ENCODE measurements at places on chromosomes 13 and 19.
A peak's percentile ranks its signal among the peaks of the same experiment; 100 is the strongest.

DNA sequence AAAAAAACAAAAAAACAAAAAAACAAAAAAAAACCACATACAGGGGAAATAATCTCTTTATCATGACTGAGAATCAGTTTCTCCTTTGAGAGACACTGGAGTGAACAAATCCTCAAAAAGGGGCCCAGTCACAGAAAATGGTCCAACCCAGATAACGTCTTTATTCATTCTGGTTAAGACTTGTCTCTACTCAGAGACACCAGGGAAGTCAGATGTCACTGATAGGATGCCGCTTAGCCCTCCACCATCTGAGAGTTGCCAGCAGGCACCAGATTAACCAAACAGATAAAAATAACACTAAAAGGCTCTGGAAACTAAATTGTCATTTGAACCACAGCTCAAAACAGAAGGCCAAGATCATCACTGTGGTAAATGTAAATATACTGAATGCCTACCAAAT is 1163.4 kb upstream of the ATXN8OS start:
- DNase-seq, result no peak

DNA sequence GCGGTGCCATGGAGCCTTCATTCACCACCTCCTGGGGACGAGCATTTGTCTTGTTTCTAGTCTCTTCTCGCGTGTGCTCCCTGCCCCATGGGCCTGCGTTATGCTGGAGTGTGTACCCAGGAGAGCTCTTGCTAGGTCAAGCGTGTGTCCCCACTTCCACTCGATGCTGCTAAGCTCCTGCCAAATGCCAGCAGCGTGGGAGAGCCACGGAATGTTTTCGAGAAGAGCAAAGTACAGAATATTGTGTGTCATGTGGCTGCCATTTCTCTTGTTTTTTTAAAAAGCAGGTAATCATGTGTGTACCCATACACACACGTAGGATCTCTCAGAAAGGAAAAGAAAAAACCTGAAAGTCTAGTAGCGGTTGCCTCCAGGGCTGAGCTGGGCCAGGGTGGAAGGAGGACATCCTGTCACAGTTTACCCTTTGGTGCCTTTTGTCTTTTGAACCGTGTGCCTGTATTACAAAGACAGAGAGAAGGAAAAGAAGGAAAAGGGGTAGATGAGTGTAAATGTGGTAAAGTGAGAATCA is 28.6 kb downstream of the PAK4 start:
- DNase-seq, result no peak

DNA sequence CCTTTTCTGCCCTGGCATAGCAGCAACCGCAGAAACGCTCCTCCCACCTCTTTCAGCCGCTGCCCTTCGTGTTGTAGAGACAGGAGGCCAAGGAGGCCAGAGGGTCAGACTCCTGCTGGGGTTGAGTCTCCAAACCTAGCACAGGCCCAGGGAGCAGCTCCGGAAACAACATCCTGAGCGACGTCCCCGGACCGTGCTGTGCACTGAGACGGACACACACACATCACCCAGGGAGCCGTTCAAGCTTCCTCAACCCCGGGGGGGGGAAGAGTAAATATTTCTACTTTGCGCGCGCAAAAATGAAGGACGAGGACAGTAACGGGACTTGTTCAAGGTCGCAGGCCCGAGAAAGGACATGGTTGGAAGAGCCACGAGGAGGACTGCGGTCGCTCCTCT is 657 bp downstream of the ZNF550 start:
- peak; percentile 18 for DNase-seq

GRCh38 chr19:50242581-50242980 is 39.2 kb downstream of the MYH14 start:
- no peak for DNase-seq

GRCh38 chr13:93304868-93305613 is 78.4 kb downstream of the GPC6 start:
- DNase-seq, result no peak

GRCh38 chr13:112052213-112052612 is 14.7 kb upstream of the SOX1 start:
- no peak for DNase-seq

DNA sequence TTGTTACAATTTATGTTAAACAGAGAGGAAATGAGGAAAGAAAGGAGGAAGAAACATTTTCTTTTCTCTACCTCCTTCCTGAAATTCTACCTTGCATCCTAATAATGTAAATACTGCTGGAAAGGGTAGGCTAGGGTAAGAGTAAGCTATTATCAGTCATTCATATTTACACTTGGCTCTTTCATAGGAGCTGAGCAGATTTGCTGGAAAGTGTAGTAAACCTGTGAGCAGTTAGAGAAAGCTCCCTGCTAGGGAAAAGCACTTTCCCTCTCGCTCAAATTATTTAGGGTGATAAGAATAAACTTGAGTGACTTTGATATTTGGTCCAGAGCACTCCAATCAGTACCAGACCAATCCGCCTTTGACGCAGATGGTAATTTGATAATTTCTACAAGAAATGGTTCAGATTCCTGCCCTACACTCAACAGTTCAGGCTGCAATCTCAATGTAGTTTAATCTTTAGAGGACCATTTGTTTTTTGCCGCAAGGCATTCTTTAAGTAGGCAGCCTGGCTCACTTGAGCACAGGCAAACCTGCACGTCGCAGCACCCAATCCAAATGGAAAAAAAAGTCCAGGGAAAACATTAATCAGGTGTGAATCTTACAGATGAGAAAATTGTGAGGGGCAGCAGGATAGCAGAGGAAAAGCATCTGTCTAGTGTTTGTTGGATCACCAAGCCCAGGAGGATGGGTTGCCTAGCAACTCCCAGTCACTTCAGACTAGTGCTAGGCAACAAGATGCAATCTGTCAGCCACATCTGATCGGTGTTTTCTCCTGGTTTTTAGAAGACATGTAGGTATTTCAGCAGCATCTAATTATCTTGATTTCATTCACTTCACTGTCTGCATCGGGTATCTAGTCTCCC is 68.6 kb upstream of the KL start:
- DNase-seq, result no peak

DNA sequence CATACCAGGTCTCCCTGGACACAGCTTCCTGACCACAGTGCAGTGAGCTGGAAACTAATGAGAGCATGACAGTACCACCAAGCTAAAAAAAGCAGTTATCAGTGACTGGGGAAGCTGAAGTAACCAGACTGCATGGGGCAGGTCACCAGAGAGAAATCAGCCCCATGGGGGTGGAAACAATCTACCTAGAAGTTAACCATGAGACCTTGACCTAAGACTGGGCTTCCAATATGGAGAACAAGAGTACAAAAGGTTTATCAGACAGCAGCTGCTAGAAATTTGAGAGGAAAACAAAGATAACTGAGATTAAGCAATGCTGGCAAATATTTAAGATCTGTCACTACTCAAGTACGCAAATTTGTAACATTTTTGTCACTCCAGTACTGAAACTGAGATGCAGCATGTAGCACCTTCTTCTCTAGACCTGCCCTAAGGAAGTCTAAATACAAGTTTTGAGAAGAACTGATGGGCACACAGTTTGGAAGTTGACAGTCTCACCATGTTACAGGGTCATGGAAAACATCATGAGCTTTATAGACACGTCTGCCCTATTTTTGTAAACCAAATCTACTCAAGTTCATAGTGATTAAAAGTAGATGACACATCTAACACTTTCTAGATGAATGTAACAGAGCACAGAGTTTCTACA is 2641.8 kb upstream of the PCDH20 start:
- no peak for DNase-seq

DNA sequence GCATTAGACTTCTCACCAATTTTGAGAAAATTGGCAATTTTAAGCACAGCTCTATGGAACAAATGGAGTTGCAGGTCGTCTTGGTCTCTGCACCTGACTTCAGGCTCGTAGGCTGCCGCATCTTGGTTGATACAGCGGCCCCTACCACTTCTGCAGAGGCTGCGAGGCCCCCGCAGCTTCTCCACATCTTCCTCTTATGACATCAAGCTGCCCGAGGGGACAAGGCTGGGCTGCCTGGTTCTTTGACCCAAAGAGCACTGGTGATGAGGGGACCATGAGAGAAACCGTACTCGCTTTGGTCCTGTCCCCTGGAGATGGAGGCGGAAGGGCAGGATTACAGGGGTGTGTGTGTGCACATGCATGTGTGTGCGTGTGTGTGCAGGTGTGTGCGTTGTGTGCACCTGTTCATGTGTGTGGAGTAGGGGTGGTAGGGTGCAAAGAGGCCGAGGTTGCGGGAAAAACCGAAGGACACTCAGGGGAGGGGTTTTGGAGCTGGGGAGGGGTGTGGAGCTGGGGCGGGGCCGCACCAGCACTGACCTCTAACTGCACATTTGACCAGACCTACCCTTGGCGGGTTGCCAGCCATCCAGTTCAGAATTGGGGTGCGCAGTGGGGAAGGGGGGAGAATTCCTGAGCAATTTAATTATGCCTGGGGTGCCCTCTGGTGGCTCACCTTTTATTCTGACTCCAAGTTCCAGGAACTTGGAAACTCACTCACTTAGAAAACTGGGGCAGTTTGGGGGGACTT is 65.1 kb upstream of the ARHGEF7 start:
- DNase-seq, result peak; percentile 47

- DNase-seq, result no peak
These were observed 15.9 kb upstream of the DNAJC3 start for GRCh38 chr13:95660981-95661581.

DNA sequence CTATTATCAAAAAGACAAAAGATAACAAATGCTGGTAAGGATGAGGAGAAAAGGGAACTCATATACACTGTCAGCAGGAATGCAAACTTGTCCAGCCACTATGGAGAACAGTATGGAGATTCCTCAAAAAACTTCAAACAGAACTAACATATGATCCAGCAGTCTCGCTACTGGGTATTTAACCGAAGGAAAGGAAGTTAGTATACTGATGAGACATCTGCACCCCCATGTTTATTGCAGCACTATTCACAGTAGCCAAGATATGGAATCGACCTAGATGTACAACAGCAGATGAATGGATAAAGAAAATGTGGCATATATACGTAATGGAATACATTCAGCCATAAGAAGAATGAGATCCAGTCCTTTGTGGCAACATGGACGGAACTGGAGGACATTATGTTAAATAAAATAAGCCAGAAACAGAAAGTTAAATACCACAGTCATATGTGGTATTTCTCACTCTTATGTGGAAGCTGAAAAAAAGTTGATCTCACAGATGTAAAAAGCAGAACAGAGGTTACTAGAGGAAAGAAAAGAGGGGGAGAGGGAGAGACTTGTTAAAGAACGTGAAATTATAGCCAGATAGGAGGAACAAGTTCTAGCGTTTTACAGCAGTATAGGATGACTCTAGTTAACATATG is 83.2 kb downstream of the RUBCNL start:
- no peak for DNase-seq

- no peak for DNase-seq
These were observed 9.3 kb upstream of the HIF3A start for GRCh38 chr19:46287585-46287984.

DNA sequence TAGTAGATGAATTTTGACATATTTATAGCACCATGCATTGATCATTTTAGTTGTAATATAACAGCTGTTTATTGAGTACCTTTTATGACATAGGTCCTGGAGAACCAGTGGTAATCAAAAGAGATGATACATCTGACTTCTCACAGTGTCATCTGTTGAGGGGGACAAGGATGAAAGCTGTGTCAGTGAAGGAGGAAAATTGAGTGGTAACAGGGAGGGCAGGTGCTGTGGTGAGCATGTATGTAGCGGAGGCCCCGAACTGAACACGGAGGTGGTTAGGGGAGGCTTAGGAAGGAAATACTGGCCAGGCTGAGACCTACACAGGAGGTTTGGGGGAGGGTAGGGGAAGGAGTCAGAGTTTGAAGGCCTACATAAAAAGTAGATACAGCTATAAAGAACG is 199.7 kb downstream of the GGACT start:
- DNase-seq, result no peak

GRCh38 chr19:6246174-6247006 is 33.4 kb downstream of the MLLT1 start:
- DNase-seq, result no peak

DNA sequence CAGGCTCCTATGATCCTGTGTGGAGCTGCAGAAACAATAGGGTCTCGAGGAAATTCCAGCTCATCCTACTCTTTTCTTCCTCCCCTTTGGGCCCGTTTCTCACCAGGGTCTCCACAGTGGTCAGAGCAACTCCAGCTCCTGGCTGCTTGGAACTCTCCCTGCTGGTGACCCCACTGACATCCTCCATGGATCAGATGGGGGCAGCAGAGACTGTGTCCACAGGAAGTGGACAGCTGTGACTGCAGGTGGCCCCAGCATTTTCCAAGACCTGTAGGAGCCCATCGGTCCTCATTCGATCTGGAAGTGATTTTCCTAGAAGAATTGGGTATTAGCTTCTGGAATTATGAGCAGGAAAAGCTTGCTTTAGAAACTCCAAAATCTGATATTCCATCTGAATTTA is 208.5 kb downstream of the ZNF536 start:
- DNase-seq, result no peak

DNA sequence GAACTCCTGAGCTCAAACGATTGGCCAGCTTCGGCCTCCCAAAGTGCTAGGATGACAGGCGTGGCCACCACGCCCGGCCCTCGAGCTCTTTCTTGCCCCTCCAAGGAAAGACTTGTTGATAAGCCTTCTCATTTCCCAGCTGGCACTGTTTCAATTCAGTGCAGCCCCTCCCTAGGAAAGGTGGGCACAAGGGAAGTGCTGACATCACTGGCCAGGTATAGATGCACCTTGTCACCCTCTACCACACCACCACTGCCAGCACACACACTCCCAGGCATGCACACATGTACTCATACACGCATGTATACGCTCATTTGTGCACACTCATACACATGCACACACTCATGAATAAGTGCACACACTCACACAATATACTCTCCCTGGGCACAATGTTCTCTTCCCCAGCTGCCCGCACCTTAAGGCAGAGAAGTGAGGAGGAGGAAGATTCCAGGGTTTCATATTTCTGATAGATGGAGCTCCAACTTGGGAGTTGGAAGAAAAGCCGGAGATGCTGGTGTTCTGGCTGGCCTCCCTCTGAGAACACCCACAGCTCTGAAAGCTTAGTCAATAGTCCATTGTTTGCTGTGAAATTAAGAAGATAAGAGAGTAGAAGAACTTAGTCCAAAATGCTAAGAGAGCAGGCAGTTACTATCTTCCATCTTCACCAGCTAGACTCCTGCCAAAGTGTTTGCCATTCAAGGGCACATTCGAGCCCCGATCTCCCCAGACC is 196.7 kb downstream of the FOXO1 start:
- DNase-seq, result no peak

DNA sequence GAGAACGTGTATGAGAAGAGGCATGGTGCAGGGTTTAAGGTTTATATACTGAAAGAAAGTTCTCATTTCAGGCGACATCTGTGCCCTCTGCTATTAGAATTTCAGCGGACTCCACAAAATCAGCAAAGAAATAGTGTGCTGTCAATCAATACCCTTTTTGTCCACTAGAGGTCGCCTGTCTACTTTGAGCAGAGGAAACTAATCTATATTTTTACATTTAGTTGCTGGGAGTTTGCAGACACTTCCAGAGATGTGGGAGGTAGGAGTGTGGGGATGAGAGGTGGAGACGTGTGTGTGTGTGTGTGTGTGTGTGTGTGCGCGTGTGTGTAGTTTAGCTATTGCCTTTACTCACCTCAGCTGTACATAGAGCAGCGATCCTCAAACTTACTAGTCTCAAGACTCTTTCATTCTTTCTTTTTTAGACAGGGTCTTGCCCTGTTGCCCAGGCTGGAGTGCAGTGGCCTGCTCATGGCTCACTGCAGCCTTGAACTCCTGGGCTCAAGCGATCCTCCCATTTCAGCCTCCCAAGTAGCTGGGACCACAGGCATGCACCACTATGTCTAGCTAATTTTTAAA is 9.7 kb downstream of the INAFM1 start:
- DNase-seq, result no peak

GRCh38 chr13:39051157-39051556 is 12.9 kb downstream of the NHLRC3 start:
- no peak for DNase-seq
